CD4-positive, alpha-beta T cell treated with Interleukin-12 subunit alpha and Interleukin-12 subunit beta, for 1 hour (primary cell): ENCODE measurements at places on chromosomes 4 and X.

GRCh38 chrX:9681011-9681410, 84.6 kb downstream of the GPR143 start:
- no peak for DNase-seq

- DNase-seq: no peak
These were observed 3.6 kb downstream of the TBCK start for GRCh38 chr4:106312377-106312776.

DNA sequence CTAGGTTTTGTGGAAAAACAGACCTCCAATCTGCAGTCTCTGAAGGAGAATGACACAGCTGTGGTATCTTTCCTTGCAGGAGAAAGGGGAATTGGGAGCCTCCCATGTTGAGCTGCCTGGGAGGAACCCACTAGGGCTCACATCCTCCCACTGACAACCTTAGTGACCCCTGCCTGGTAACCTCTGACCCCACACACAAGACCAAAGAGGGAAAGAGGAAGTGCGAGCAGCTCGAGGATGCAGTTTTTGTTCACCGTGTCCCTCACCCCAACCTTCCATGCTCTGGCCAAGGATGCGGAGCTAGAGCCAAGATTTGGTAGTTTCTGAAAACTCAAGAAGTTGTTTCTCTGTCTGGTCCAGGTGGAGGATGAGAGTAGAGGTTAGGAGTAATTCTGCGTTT, 5.4 kb upstream of the ZXDA start:
- DNase-seq: no peak

DNA sequence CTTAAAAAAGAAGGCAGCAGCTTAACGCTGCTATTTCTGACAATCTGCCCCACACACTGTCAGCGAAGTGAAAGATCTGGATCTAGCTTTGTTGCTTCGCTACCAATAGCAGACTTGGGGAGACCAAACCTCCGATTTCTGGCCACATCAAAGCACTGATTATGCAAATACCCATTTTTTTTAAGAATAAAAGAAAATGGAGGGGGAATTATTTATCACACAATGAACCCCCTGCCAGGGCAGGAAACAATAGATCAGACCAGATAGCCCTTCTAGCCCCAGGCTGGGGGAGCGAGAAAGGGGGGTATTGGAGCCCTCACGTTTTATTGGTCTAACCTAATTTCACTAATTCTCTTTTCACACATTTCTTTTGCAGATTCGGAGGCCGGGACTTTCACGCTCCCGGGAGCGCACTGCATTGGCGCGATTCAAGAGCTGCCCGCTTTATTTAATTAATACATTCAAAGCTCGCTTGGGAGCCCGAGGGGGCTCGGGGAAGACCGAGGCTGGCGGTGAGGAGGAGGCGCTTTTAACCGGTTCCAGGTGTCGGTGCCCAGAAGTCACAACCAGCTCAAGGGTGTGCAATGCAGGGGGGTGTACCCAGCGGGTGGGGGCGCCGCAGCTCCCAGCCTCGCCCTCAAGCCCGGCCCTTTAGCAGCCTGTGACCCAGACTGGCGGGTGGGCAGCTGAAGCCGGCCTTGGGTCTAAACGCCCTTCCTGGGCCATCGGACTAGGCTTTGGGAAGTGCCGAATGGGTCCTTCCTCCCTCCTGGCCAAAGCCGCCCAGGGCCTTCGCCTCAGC, 5.5 kb downstream of the NEUROG2 start:
- no peak for DNase-seq

DNA sequence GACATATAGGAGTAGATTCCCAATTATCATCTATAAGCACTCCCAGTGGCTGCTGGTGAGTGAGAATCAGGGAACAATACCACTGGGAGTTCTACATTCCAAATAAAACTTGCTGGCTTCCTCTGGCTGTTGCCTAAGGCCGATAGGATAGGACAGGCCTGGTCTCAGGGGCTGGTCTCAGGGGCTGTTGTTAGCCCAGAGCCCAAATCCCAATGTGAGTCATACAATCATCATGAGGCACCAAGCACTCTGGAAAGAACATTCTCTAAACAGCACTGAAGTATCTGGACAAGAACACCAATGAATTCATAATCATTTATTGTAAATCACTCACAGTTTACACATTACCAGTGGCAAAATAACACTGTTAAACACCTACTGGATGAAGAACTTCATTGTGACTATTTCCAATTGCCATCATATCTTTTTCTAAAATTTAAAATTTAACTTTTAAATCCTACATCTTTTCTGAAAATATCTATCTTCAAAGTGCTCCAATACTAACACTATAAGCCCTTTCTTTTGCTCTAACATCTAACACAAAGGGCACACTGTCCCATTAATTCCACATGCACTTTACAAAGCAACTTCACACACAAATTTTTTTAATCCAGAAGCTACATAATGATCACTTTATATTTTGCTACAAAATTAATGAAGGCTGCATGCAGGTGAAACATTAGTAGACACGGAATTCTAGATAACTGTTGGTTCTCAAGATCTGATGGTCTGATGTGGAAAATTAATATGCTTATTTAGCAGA, 67.6 kb upstream of the TMEM150C start:
- no peak for DNase-seq

GRCh38 chr4:25670991-25671390, 15.3 kb downstream of the SLC34A2 start:
- no peak for DNase-seq
